Astrocyte of the hippocampus (primary cell): ENCODE measurements at places on chromosomes 11 and 22.

DNA sequence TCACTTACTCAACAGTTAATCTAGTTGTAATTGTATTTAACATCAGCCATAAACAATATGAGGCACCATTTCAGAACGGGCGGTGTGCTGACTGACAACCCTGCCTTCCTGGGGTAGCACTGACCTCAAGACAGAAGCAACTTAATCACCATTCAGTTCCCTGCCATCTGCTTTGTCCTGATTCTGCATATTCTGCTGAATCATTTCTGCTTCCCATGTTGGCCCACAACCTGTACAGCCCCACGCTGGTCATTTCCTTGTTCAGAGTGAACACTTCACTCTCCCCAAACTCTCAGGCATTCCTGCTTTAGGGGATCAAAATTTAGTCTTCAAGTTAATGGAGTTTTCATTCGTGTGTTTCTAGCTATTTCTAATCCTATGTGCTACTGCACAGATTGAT, 132.3 kb upstream of the ZBED5 start:
- no peak for DNase-seq

DNA sequence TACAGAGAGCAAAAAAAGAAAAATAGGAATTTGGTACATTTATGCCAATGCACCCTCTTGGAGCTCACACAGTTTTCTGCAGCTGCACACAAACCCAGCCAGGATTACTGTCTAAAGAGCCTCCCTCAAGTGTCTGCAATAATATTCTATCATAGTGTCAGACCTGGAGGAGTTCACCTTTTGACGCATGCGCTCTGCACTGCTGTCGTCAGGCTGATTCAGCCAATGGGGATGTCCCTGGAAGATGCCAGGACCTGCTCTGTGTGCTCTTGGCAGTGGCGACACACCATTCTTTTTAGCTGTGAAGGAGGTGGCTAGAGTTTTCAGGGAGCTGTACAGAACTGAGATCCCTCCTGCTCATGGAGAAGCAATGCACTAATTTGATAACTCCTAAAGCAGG, 249.0 kb upstream of the KIRREL3 start:
- no peak for DNase-seq

DNA sequence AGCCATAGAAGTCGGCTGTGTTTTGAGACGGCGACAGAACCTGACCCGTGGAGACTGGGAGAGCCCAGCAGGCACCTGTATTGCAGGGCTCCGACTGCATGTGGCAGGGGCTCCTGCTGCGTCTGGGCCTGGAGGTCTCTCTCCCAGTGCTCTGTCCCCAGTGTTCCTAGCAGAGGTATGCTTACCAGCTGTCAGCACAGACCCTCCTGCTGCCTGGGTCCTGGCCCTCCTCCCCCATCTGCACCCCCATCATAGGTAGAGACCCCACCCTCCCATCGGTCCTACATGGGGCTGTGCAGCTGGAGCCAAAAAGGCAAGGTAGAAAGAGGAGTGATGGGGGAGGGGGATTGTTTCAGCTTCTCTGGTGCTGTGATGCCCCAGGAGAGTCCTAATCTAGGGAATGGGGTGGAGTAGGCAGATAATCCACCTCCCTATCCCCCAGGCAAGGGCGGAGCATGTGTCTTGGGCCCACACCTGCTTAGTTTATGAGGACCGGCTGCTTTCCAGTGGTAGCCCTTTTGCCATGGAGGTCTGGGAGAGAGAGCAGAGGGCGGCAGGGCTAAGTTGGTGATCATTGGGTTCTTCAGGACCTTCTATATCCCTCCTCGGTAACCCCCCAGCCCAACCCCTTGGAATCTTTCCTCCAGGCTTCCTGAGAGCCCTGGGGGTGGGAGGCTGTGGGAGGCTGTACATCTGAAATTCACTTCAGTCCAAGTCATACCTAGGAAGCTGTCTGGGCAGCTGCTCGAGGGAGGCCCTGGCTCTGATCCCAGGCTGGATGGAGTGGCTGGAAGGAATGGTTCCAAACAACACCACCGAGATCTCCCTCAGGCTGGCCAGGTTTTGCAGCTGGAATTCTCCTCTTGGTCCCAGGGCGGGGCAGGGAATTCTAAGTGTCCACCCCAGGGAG, 5.3 kb downstream of the SLC7A4 start:
- DNase-seq = peak; percentile 82

GRCh38 chr11:33893711-33894397, 2.0 kb upstream of the LMO2 start:
- DNase-seq = peak; percentile 29

GRCh38 chr22:42282943-42283277, 12.5 kb upstream of the TCF20 start:
- DNase-seq = peak; percentile 35

- DNase-seq = no peak
Measured at GRCh38 chr11:100673063-100673462, 14.0 kb upstream of the ARHGAP42 start.

DNA sequence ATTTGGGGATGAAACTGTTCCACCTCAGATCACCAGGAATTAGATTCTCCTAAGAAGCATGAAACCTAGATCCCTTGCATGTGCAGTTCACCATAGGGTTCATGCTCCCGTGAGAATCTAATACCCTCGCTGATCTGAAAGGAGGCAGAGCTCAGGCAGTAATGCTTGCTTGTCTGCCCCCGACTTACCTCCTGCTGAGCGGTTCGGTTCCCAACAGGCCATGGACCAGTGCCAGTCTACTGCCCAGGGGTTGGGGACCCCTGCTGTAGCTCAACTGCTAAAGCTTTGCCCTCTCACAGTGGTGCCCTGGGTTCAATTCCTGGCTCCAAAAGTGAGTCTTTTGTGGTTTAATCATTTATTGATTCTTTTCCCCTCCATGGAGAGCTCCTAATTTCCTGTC, 3.4 kb downstream of the JAML start:
- DNase-seq = no peak

- no peak for DNase-seq
Measured at GRCh38 chr22:17241576-17242330, 22.5 kb upstream of the ADA2 start.

DNA sequence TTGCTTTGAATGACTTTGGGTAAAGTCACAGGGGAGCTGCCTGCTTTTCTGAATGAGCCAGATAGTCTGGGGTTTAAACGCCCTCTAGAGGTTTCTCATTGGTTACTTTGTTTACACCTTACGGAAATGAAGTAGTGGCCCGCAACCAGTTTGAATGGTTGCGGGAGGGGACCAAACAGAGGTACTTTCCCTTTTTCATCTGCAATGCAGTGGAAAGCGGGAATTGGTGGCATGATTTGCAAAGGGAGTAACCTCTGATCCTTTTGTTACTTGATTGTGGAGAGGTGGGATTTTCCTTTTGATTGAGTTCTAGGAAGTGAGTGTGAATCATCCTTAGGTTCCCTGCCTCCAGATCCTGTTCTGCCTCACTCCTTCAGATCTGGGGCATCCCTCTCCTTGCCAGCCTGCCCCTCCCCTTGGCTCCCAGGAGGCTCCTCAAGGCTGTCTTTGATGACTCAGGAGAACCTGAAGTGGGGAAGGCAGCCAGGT, 15.9 kb upstream of the GLYATL1 start:
- DNase-seq = peak; percentile 62

- no peak for DNase-seq
Measured at GRCh38 chr11:72587696-72588095, 86.5 kb downstream of the PDE2A start.

DNA sequence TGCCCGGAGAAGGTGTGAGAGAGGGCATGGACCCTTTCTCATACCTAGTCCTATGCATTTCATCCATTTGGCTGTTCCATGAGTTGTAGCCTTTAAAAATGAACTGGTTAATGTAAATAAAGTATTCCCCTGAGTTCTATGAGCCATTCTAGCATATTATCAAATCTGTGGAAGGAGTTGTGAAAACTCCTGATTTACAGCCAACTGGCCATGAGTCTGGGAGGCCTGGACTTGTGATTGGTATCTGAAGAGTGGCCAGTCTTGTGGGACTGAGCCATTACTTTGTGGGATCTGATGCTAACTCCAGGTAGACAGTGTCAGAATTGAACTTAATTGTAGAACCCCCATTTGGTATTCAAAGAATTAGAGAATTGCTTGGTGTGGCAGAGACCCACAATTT, 48.4 kb downstream of the FAM118A start:
- no peak for DNase-seq

- DNase-seq = no peak
Measured at GRCh38 chr11:1824221-1825038, 10.4 kb upstream of the SYT8 start.

DNA sequence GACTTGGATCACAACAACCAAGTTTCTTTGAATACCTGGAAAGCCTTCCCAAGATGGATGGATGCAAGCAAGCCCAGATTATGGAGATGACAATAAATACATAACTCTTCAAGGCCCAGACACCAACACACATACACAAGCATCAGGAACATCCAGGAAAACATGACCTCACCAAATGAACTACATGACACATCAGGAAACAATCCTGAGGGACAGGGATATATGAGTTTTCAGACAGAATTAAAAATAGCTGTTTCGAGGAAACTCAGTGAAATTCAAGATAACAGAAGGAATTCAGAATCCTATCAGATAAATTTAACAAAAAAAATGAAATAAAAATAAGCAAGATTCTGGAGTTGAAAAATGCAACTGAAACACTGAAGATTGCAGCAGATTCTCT, 659.4 kb downstream of the METTL15 start:
- peak; percentile 41 for DNase-seq

DNA sequence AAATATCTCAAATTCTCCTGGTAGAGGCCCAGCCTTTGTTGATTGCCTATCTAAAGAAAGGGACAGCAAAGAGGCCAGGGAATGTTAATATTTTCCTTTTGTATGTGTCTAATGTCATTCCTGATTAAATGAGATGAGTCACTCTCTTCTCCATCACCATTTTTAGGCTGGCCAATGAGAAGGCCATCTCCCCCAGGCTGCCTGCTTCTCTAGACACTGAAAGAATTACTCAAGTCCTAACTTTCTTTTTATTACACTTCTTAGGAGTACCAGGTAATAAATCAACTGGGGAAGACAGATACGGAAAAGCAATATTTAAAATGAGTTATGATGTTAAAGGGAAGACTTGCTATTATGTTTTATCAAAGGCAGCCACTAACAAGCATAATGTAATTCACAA, 259.2 kb upstream of the SORL1-AS1 start:
- DNase-seq = peak; percentile 41

DNA sequence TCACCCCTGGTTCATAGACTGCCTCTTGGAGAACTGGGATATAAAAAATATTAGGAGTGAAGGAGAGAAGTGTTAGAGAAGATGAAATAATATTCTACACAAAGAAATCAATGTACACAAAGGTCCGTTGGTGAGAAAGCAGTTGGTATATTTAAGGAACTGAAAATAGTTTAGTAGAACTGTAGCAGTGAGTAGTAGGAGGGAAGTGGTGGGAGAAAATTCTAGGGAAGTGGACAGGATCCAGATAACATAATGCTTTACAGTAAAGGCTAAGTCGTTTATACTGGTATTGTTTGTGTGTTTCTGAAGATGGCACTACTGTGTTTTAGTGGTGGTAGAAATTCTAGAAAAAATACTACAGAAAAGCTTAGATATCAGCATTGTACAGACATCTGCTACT, 120.8 kb upstream of the CHORDC1 start:
- DNase-seq = no peak

GRCh38 chr11:95556011-95556341, 233.6 kb downstream of the FAM76B start:
- no peak for DNase-seq

DNA sequence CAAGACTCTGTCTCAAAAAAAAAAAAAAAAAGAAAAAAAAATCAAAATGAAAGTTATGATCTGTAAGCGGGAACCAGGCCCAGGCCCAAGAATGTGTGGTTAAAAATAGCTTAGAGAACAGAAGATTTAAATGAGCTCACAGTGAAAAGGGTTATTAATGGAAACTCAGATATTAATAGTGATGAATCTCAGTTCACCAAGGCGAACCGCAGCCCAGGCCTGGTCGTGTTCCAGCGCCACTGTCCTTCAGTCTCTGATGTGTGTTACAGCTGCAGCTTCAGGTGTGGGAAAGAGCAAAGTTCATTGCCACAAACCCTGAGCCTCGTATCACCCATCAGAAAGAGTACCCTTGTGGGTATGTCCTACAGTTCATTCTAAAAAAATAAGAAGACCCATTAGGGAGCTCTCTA, 107.1 kb downstream of the GAB2 start:
- DNase-seq = no peak
